ENCODE measurements at places on chromosomes 4 and X. TPM values are rescaled to one million over a fixed set of nuclear protein-coding genes. Genes with fewer than 3 reads are reported as not detected.
A peak's percentile ranks its signal among the peaks of the same experiment; 100 is the strongest.

ZXDA gene
- total RNA-seq: 8.8 TPM

SLC49A3 gene
- 11.4 TPM for total RNA-seq

DDIT4L gene
- total RNA-seq: 11.5 TPM

BST1 gene
- 9.1 TPM for total RNA-seq

- DNase-seq: no peak
These were observed 199.3 kb downstream of the GC start for GRCh38 chr4:71584585-71584984.

- no peak for DNase-seq
These were observed 118.0 kb downstream of the CAMK2D start for GRCh38 chr4:113643505-113643904.

DNA sequence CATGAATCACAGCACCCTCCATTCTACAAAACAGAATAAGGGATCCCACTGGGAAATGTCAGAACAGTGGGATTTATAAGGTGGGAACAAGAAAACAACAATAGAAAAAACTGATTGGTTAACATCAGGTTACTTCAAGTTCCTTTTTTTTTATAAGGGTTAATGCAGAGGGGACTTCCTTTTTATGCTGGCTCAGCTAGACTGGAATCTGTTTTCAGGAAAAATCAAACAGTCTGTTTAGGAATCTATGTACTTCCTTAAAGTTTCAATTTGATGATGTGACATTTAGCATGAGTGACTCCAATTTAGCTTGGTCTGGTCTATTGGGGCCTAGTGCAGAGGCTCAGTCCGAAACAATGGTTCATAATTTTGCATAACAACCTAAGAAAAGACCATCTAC is 192.9 kb downstream of the ADGRA3 start:
- DNase-seq: no peak

- DNase-seq: no peak
These were observed 15.1 kb upstream of the AFF1 start for GRCh38 chr4:86919561-86920223.

DNA sequence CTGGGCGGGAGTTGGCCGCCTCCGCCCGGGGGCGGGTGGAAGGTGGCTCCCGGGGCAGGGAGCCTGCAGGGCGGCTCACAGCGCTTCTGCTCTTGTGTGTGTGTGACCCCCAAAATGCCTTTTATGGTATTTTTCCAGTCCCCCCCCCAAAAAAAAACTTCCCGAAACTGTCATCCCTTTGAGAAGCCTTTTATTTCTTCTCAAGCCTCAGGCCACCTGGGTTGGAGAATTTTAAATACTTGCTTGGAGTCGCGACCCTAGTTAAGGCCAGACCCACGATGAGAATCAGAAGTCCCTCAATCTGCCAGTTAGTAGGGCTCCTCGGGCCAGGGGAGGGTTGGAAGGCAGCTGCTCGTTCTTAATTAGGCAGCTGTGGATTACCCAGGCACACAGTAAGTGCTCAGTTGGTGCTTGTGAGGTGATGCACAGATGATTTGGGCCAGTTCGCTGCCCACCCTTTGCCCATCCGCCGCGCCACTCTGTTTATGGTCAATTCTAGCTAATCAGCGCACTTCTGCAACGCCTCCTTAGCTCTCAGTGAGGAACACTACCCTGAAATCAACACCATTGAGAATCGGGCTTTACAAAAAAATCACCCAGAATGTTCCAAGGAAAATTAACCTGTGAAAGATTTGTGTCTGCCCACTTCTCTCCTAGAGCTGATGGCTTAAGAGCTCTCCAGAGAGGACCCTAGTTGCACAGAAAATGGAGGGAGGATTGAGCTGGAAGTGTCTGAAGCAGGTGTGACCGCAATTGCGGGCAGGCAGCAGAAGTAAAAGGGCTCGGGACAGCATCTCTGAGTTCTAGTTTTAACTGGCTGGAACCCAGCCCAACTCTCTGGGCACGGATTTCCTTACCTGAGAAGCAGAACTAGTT is 648 bp upstream of the SCD5 start:
- no peak for DNase-seq

- peak; percentile 78 for DNase-seq
These were observed at the start of gene STK32B for GRCh38 chr4:5051278-5052203. Gene STK32B (plus strand): TSS chr4:5051480.

DNA sequence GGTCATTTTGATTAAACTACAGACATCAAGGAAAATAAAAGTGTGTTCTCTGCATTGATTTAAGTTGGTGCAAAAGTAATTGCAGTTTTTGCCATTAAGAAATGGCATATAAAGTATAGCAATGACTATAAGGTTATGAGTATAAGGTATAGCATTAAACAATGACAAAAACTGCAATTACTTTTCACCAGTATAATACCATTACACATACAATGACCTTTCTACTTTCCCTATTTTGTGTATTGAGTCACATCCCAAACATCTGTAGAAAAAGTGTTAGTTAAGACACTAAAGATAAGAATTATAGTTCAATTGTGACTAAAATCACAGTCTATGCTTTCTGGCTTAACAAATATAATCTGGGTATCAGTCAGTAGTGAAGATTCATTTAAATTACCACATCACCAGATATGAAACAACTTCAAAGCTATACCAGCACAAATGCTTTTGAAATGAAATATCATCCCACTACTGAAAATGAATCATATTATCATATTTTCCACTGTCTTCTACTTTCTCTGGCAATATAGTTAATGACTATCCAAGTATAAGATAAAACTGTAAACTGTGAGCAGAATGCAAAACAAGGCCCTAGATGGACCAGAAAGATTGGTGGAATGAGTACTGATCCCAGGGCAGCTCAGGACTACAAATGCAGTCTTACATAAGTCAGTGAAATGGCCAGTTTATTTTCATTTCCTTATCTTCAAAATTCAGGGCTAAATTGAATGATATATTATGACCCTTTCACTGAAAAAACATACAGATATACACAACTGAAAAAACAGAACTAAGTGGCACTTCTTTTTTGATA is 241.1 kb downstream of the ANTXR2 start:
- DNase-seq: no peak

- no peak for DNase-seq
These were observed 6.6 kb downstream of the NKX1-1 start for GRCh38 chr4:1399508-1400190.

DNA sequence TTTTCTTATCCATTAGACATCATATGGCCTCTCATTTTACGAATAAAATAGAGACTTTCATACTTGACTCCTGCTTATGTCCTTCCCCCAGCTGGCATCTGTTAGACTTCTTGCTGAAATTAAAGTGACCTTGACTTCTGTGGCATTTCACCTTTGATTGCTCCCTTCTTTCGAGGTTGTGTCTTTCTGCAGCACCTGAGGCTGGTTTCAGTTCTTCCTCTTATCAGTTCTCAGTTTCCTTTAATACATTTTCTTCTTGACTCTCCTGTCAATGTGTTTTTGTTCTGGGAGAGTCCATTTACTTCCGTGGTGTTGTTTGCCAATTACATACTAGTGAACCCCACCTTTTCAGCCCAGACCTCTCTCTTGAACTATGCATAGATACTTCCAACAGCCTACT is 81.6 kb downstream of the RBPJ start:
- DNase-seq: no peak

DNA sequence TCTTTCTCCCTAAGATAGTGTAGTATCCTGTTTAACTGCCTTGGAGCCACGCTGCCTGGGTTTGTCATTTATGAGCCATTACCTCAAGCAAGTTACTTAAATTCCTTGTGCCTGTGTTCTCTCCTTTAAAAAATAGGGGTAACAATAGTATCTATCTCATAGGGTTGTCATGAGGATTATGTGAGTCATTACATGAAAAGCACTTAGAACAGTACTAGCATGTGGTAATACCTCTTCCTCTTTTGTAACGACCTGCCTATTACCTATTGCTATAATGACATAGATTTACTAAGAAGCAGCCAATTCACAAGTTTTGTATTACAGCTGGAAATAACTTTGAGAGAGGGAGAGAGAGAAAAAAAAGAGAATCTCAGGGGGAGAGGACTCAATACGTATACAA is 834.7 kb downstream of the RAPGEF2 start:
- DNase-seq: no peak

GRCh38 chrX:49844611-49845010 is 15.5 kb downstream of the PAGE4 start:
- DNase-seq: no peak

DNA sequence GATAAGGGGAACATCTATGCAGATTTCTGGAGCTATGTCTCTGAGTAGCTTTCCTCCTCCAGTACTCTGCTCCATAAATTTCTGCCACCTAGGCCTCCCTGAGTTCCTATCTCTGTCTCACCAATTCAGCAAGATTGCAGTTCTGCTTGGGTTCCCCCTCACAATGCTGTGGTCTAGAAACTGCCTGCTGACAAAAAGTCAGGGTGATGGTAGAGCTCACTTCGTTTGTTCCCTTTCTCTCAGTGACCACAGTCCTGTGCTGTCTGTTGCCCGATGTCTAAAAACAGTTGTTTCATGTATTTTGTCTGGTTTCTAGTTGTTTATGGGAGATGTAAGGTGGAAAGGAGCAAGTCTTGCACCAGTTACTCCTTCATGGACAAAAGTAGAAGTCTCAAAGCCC is 41.1 kb downstream of the AMMECR1 start:
- DNase-seq: no peak
